ENCODE measurements at places on chromosomes 7 and 10.

DNA sequence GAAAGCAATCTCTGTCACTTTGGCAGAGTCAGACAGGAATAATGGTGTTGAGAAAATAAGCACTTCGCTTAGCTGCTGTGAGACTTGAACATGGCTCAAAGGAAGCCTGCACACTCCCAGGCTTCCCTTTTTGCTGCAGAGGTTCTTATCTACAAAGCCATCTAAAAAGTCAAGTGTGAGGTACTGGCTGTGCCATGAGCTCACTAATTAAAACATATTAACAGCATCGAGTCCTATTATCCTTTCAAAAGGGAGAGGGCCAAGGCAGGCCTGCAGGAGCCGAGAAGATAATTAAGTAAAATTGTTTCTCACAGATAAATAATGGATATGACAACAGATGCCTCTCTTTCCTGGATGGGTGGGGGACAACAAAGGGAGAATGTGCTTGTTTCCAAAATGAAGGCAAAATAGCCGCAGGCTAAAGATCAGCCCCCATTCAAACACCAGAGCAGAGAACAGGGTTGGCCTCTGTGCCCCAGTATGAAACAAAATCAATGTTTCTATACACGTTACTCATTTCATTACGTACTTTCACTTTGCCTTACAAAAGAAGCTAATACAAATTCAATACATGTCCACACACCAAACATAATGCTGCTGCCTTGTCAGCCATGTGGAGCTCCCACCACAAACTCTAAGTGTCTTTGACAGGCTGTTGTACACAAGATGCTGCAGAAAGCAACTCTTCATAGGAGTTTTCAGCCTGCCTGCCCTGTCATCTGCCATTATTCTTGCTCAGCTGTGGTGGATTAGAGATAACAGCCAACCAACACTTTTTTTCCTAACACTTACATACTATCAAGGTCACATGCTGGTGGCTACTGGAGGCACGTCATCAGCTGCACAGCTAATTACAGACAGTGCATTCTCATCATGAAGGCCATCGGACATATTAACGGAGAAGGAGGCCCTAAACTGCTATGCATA is 55.3 kb downstream of the ELAPOR2 start:
- no peak for DNase-seq

GRCh38 chr7:86326847-86327246 is 316.9 kb upstream of the GRM3 start:
- no peak for DNase-seq

DNA sequence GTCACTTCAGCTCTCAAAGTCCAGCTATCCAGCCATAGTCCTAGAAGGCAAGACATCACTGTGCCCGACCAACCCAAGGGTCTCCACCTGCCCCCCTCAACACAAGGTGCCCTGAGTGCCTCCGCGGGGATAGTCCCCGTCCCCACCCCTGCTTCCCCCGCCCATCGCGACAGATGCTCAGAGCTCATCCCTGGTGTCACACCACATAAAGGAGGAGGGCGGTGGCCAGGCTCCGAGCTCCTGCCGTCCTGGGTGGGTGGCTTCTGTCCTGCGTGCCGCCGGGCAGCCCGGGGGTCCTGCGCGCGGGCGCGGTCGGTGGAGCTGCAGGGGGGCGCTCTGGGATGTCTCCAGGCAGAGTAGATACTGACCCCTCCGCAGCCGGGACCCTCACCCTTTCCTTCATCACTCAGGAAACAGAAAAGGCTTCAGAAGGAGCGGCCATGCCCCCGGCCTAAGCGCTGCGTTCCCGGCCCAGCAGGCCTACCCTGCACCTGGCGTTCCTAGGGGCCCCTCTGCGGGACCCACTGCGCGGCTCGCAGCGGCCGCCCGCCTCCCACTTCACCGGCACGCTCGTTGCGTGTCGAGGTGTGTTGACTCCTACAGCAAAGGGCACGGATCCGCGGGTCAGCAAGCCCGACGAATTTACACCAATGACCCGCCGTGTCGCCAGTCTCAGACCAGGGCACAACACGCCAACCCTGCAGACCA is 53.4 kb downstream of the ALOX5 start:
- DNase-seq: no peak

DNA sequence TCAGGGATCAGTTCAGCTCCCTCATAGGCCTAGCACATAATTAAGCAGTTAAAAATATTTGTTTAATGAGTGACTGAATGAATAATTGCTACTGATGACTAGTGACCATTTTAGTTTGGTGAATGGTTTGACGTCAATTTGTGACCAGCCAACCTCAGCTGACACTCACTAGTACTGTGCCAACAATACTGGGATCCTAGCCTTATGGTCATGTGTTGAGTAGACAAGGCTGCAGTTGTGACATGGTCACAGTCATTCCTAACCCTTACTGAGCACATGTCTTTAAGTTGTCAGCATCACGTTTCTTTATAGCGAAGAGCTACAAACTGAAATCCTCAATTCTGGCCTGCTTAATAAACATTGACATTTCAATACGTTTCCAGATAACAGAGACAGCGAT is 86.9 kb upstream of the SLC26A5 start:
- no peak for DNase-seq

DNA sequence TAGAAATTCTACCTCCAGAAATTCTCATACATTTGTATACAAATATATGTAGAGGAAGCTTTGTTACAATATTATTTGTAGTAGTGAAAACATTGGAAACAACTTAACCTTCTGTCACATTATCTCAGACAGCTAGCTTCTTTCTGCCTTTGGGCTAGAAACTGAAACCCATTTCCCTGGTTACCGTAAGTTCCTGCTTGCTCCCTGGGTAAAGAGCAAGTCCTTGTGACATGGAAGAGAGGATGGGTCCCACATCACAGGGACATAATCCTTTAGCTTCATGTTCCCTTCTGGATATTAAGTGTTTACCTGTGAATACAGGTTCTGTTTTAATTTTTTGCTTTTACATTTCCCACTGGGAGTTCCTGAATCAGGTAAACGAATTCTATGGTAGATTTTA is 41.8 kb downstream of the KLHDC10 start:
- no peak for DNase-seq

- DNase-seq: no peak
These were observed 87.3 kb downstream of the PAXIP1 start for GRCh38 chr7:154915600-154915999.

DNA sequence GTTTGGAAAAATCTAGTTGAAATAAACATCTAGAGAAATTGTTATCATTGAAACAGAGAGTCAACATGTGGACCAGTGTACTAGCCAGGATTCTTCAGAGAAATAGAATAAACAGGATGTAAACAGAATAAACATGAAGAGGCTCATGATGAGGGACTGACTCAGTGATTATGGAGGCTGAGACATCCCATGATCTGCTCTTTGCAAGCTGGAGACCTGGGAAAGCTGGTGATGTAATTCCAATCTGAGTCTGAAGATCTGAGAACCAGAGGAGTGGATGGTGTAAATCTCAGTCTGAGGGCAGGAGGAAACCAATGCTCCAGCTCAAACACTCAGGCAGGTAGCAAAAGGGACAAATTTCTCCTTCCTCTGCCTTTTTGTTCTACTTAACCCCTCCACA is 62.9 kb upstream of the FAM180A start:
- DNase-seq: no peak

- no peak for DNase-seq
These were observed 66.1 kb downstream of the MCMBP start for GRCh38 chr10:119806334-119807130.

DNA sequence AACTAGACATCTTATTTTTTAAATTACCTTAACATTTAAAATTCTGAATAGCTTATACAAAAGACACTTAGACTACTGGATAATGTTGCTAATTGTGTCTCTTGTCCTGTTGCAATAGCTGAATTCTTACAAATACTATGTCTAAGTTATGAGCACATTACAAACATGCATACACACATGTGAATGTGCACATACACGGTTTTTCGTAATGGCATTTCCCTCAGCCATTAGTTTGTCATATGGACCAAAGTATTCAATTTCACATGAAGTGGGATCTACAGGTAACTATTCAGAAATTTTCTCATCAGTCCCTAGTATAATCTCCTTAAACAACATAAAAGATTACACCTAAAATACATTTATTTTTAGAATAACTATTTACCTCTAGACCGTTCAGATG is 178.6 kb upstream of the BET1 start:
- no peak for DNase-seq

GRCh38 chr7:131293018-131293417 is 34.7 kb upstream of the MKLN1 start:
- no peak for DNase-seq

DNA sequence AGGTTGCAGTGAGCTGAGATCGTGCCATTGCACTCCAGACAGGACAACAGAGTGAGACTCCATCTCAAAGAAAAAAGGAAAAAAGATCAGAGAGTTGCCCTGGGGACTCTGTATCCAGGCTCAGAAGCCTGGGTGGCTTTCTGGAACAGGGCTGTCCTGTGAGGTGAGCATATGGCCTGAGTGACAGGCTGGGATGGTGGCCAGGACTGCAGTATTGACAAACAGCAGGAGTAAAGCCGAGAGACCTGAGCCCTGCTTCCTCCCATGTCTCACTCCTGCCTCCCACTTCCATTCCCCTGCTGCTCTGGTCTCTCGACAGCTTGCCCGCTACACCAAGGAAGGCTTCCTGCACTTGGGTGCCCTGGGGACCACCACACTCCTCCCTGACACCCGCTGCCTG is 578.5 kb downstream of the GALNT17 start:
- DNase-seq: no peak

DNA sequence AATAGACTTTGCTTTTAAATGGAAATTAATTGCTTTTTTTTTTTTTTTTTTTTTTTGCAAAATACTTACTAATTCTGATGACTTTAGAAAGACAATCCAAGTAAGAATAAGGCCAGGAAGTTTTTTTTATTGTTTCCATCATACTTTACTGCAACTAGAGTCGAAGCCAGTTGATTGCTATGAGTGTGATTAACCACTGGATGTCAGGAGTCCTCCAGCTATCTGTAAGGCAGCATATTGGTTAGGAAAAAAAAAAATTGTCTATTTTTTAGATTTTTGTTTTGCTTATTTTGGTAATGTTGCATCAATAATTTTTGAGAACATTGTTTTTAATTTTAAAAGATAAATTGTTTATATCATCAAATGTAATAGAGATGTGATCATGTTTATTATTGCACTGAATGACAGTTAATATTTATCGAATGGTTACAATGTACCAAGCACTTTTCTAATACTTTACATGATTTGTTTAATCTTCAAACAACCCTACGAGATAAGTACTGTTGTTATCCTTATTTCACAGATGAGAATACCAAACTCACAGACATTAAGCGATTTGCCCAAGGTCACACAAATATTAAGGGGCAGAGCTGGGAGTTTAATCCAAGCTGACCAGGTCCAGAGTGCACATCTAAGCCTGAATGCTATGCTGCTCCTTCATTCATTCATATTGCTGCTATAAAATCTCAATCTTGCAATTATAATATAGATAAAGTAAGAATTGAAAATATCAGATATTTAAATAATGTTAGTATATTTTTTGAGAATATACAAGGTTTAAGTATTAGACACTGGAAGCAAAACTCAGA is 19.9 kb upstream of the LMOD2 start:
- DNase-seq: no peak

- DNase-seq: no peak
These were observed 25.8 kb upstream of the PIP4K2A start for GRCh38 chr10:22740180-22740579.

GRCh38 chr7:87342231-87342630 is 3.2 kb upstream of the CROT start:
- DNase-seq: no peak

- DNase-seq: no peak
These were observed 47.6 kb downstream of the FZD1 start for GRCh38 chr7:91311839-91312238.

DNA sequence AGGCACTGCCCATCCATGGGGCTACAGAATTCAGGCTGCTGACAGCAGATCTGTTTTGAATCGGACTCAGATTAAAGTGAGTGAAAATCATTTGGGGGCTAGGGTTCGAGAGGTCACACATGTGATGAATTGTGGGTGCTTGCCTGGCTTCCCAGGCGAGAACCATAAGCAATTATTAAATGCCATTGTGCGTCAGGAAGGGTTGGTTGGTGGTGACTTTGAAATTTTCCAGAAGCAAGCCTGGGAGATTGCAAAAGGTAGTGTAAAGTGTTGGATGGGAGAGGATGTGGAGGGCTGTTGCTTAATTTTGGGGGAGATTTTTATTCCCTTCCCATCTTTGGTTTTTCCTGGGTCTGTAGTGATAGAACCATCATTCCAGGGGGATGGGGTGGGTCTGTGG is 34.6 kb downstream of the LRMDA start:
- DNase-seq: no peak

GRCh38 chr10:12720217-12720981 is 281.1 kb downstream of the CCDC3 start:
- peak; percentile 96 for DNase-seq

DNA sequence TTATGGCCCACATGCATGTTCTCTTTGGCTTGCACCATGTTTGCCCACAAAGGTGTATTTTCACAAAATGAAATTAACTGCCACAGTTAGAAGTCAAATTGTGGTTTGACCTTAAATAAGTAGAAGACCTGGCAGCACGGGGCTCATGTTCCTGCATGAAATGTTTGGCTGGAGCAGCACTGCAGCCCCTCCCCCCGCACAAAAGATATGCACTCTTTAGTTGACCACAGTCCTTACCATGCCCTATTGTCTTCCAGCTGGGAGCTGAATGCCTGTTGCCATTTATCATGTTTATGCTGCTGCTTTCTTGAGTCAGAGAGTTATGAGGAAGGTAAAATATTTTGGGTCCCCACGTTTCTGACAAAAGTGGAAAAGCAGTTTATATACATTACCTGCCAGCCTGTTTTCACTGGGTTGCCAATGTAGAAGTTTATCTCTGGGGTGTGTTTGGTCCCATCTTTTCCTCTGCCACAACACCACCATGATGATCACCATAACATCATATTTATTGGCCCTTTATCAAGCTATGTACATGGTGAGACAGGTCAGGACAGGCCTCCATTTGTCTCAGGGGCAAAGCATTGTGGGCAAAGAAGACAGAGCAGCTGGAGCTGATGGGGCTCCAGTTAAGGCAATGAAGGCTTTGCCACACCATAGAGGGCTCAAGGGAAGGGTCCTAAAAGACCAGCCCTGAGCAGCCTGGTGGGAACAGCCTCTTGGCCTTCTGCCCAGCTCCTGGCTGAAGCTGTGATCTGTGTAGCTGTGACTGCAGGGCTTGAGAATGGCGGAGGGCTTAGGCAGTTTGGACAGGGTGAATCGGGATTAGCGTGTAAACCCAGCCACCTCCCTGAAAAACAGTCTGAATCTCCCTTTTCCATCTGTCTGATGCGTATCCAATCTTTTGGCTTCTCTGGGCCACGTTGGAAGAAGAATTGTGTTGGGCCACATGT is 5.4 kb downstream of the PRF1 start:
- no peak for DNase-seq

DNA sequence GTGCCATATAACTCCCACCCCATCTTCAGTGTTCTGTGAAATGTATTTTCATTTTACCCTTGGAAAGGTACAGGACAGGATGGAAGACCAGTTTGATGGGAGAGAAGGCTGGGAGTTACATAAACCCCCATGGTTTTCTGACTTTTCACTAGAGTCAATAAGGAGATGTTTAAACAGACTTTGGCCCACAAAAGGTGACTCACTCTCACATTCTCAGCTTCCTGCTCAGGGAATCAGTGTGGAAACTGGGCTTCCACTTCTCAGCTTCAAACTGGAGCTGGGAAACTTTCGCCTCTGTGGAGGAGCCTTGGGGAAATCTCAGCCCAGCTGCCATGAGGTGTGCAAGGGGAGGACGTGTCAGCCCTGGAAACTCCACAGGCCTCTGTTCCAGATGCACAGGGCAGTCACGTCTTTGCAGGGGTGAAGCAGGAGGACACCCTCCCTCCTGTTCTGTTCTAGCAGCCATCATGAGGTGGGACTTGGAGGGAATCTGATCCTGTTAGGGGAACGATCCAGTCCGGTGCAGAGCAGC is 560.5 kb upstream of the GALNT17 start:
- DNase-seq: no peak

All from HCT116 (cell line).